Right lobe of liver (tissue), 6 donors: ENCODE measurements at places on chromosomes 3 and 15.

DNA sequence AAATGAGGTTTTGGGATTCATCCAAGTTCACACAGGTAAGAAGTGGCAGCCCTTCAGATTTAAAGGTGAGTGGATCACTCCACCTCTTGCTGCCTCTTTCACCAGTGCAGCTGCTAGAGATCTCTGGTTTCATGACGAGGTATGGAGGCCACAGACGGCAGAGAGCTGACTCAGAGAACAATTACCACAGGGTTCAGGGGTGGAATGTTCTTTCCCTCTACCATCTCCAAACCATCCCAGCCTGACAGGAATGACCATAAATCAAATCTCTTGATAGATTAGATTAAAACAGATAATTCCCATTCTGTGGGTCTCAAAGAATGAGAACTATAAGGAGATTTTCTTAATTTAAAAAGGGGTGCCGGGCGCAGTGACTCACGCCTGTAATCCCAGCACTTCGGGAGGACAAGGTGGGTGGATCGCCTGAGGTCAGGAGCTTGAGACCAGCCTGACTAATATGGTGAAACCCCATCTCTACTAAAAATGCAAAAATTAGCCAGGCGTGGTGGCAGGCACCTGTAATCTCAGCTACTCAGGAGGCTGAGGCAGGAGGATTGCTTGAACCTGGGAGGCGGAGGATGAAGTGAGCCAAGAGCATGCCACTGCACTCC, 174.2 kb upstream of the ATP11B start:
- no peak for DNase-seq

- no peak for DNase-seq
These were observed 13.7 kb downstream of the TM4SF18 start for GRCh38 chr3:149319750-149320149.

- DNase-seq: no peak
These were observed 53.5 kb downstream of the ZBTB38 start for GRCh38 chr3:141421639-141422319.

- DNase-seq: no peak
These were observed 197.3 kb upstream of the HES1 start for GRCh38 chr3:193938613-193939012.

DNA sequence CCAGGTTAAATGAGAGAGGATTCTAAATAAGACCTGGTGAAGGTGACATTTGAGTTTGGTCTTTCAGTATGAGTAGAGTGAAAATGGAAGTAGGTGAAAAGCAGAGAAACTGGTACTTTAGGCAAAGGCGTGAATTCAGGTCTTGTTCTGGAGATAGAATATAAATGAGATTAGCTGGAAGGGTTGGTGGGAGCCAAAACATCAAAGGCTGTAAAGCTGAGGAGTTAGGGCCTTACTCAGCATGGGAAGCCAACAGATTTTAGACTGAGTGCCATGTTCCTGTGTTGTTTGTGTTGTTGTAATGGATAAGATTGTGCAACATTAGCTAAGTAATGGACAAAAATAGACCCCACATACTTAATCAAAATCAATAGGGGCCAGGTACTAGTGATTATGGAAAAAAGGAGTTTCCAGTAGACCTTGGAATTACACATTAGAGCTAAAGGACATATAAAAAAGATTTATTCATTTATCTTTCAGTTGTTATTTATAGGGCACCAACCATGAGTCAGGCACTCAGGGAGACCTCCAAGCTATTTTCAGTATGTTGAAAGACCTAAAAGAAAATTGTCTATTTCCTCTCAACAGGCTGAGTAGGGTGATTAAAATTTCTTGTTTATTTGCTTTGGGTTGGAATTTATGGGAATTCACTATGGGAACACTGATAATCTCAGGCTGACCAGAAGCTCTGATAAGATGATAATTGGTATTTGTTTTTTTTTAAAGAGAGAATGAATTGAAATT, 20.8 kb downstream of the ARL14 start:
- DNase-seq: no peak

GRCh38 chr3:143806038-143806437, 42.2 kb downstream of the SLC9A9 start:
- no peak for DNase-seq

DNA sequence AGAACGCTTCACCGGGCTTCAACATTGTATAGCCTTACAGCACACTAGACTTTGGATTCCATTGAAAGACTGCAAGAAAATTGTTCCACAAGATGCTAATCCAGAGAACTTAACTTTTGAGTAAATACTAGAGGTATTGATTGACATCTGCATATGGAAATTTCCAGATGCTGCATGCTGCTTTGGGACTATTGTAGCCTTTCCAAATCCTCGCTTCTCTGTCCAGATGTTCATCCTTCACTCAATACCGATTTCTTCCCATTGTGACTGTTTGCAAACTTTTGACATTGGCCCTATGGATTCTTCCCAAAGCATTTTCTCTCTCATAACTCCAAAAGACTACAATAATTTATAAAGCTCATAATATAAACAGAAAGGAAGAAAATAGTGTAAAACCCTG, 41.4 kb downstream of the COL6A6 start:
- DNase-seq: no peak

- DNase-seq: no peak
These were observed 174.7 kb downstream of the IGF1R start for GRCh38 chr15:98823012-98823458.

DNA sequence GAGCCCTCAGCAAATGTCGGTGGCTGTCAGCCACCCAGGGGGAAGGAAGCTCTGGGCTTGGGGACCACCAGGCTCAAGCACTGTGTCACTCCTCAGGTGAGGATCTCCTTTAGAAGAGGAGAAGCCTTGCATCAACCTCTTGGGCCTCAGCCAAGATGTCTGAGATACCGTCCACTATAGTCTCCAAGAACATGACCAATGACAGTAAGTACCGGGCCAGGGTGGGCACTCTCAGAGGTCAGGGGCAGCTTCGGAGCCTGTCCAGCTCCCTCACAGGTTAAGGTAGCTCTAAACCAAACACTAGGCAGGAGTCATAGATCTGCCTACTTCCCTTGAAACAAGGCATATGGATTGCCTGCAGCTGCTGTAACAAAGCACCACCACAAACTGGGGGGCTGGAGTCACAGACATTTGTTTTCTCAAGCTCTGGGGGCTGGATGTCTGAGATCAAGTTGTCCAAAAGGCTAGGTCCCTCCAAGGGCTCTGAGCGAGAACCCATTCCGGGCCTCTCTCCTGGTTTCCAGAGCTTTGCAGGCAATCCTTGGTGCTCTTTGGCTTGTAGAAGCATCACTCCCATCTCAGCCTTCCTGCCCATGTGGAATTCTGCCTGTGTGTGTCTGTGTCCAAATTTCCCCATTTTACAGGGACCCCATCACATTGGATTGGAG, 1.3 kb downstream of the CFAP100 start:
- DNase-seq: no peak

DNA sequence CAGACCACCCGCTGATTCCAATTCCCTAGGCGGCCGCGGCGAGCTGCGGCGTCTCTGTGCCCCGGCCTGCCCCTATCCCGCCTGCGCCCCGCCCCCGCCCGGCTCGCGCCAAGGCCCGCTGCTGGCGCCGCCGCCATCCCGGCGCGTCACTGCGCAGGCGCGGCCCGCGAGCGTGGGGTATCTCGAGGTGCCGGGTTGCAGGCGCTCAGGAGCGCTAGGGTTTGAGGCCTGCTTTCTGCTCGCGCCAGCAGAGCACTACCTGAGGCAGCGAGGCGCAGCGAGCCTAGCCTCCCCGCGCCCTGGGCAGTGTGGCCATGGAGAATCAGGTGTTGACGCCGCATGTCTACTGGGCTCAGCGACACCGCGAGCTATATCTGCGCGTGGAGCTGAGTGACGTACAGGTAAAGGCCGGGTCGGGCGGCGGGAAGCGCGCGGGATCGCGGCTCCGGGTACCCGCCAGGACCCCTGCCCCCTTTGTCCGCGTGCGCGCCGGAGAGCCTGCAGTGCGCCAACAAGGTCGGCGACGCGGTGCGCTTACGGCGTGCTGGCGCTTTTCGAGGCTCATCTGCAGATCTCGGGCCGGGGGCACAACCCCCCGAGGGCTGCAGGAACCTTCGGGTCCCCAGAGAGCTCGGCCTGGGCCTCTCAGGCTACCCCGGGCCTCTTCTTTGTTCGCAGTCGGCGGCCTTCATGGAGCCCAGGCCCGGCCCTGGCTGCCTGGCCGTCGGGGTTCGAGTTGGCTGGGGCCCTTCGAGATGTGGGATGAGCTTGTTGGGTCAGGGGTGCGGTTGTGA, at the start of gene HACD3:
Gene HACD3 (plus strand): TSS at position 146 of the 794 bp plus-strand sequence. CDS start 169 bp downstream, at position 315.
- DNase-seq: peak; percentile 92

GRCh38 chr3:177443469-177443868, 246.2 kb upstream of the TBL1XR1 start:
- no peak for DNase-seq

GRCh38 chr3:151318313-151318712, 1.7 kb upstream of the GPR87 start:
- no peak for DNase-seq

DNA sequence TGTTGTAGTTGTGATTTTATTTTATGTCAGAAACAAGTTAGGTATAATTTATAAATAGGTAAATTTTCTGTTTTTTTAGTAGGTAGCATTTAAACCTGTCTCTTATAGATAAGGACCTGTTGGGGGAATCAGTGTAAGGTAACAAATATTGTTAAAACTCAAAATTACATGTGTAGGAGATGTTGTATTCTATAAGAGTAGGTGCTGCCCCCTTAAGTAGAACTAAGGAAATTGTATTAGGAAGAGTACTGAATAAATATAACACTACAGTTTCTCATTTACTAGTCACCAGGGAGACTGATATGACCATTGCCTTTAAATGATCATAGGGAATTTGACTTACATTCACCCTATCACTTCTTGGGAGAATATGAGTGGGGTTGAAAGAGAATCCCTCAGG, 31.2 kb downstream of the SLC25A36 start:
- no peak for DNase-seq

- no peak for DNase-seq
These were observed 36.6 kb downstream of the SPSB4 start for GRCh38 chr3:141087778-141088130.

DNA sequence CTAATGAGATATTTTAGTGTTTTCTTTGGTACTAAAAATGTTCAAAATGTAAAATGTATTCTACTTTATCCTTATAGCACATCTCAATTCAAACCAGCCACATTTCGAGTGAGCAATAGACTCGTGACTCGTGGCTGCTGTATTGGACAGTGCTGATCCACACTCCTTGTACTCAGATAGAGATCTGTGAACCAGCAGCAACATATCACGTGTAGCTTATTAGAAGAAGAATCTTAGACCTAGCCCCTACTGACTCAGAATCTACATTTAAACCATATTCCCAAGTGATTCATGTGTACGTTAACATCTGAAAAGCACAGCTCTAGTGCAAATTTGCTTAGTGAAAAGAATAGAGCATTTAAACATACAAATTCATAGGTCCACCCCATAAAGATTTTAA, 130.9 kb downstream of the IL1RAP start:
- DNase-seq: no peak

- no peak for DNase-seq
These were observed 278.5 kb upstream of the ZNF717 start for GRCh38 chr3:76063811-76064210.

- DNase-seq: peak; percentile 92
These were observed at the start of gene TXNRD3 for GRCh38 chr3:126654571-126655383. Gene TXNRD3, minus strand, starts transcription at chr3:126655124.

DNA sequence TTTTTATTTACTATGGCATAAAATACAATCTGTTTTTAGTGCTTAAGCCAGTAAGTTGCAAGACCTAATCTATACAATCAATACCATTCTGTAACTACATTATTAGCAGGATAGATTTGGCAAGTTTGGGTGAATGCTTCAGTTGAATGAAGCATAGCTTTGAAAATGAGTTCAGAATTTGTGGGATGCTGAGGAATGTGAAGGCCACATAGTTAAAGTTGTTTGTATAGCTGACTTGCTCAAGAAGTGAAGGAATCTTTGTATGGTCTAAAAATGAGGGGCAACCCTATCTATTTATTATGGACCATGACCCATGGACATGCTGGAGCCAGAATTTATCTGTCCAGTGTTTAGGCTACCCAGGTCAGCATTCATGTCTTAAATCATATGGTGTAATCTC, 58.5 kb downstream of the CRYBG3 start:
- no peak for DNase-seq

GRCh38 chr3:99425930-99426329, 212.5 kb upstream of the COL8A1 start:
- no peak for DNase-seq

DNA sequence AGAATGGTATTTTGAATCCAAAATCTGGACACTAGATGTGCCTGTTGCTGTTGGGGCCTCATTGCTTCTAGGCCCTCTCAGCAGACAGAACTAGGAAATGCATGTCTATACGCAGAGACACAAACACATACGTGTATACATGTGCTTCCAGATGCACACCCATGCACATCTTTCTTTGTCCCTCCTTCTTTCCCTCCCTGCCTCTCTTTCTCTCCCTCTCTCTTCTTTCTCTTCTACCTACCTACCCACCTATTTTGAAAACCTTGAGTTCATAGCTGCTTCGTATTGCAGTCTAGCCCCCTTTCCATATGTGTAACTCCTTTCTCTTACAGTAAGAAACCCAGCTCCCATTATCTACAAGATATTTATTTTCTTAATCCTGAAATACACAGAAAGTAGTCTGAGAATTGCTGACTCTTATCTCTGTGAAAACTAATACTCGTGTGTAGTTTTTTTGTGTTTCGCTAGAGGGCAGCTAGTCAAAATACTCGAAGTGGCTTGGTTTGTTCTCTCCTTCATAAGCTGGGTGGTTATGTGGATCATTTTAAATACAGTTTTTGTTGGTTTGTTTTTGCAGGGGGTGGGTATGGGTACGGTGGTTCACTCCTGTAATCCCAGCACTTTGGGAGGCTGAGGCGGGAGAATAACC, 18.5 kb downstream of the RPL32 start:
- no peak for DNase-seq

GRCh38 chr15:65991721-65992483, 122.6 kb downstream of the RAB11A start:
- DNase-seq: no peak

DNA sequence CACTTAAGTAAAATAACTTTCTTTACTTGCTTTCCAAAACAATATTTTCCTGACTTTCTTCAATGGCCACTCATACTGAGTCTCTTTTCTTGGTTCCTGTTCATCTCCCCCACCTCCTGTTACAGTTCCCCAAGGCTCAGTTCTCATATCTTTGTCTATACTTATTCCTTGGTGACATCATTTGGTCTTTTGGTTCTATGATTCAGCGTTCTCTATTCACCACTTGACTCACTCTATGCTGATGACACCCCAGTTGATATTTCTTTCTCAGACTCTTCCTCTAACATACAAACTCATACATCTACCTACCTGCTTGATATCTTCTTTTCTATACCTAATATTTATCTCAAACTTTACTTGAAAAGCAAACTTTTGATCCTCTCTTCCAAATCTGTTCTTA, 85.0 kb upstream of the P3H2 start:
- no peak for DNase-seq

DNA sequence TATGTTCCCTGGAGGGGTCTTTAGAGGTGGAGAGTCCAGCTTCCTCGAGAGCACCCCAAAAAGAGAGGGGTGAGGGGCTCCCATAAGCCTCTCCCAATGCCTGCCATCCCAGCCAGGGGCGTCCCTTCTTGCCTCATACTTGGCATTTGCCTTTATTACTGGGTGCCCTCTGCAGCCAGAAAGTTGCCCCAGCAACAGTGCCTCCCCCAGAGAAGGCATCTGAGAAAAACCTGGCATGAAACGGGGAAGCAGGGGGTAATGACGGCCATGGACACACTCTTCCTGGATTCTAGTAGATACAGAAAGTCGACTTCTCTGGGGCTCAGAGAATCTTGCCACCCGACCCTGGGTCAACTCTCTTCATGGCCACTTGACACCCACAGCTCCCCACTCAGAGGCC, 90.1 kb downstream of the PCSK6 start:
- no peak for DNase-seq
